Activated naive CD4-positive, alpha-beta T cell treated with anti-CD3 and anti-CD28 coated beads, Interleukin-2, amount 50 U/mL, for 16 hours (primary cell): ENCODE measurements at places on chromosomes 16 and 17.

GRCh38 chr16:23575834-23576233 is 18.3 kb downstream of the UBFD1 start:
- no peak for DNase-seq

DNA sequence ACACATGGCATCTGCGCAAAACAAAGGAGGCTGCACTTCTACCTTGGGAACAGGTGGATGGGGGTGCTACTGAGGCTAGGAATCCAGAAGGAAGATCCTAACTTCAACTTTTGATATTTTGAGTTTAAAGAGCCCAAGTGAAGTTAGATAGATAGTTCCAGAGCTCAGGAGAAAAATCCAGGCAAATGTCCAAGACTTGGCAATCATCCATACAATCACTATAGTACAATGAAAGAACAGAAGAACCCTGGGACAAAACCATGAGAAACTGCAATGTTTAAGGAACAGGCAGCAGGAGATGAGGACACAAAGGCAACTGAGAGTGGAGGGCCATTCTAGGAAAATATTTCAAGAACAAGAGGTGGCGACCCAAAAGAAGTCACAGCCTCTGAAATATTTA is 12.4 kb downstream of the CDYL2 start:
- no peak for DNase-seq

DNA sequence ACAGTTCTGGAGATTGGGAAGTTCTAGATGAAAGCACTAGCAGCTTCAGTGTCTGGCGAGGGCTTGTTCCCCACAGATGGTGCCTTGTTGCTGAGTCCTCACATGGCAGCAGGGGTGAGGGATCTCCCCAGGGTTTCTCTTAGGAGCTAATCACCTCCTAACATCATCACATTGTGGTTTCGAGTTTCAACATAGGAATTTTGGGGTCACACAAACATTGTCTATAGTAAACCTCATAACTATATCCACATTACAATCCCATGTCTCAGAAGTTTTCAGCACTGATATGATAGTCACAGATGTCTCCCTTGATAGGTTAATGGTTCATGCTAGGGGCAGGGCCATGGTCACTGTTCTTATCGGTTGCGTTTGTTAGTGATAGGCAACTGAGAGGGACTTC is 13.8 kb downstream of the CLUAP1 start:
- no peak for DNase-seq

DNA sequence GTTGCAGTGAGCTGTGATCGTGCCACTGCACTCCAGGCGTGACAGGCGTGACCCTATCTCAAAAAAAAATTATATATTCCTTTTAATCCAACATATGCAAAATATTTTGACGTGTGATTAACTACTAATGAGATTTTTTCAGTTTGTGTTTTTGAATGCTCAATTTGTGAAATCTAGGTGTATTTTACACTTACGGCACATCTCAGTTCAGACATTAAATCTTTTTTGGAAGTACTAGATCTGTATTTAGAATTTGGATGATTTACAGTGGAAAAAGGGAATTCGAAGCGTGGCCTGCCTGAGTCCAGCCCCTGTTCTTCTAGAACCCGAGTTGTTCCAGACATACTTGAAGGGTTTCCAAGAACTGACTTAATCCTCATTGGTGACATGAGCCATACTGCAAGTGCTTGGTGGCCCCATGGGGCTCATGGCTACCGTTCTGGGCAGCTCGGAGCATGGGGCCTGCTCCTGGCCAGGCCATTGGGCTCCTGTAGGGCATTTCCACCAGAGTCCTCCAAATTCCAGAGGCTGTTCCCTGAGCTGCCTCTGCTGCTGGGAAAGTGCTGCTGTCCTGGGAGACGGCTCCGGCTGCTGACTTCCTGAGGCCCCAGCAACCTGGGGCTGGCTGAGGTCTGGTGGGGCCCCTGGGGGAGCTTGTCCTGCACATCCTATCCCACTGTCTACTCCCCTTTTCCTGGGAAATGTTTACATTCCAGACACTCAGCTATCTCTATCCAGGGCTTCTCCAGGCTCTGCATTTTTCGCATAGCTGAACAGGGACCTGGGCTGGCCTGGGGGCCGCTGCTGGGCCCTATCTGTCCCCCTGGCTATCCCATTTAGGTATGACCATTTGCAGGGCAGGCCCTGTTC is 27.2 kb downstream of the LLGL2 start:
- no peak for DNase-seq

DNA sequence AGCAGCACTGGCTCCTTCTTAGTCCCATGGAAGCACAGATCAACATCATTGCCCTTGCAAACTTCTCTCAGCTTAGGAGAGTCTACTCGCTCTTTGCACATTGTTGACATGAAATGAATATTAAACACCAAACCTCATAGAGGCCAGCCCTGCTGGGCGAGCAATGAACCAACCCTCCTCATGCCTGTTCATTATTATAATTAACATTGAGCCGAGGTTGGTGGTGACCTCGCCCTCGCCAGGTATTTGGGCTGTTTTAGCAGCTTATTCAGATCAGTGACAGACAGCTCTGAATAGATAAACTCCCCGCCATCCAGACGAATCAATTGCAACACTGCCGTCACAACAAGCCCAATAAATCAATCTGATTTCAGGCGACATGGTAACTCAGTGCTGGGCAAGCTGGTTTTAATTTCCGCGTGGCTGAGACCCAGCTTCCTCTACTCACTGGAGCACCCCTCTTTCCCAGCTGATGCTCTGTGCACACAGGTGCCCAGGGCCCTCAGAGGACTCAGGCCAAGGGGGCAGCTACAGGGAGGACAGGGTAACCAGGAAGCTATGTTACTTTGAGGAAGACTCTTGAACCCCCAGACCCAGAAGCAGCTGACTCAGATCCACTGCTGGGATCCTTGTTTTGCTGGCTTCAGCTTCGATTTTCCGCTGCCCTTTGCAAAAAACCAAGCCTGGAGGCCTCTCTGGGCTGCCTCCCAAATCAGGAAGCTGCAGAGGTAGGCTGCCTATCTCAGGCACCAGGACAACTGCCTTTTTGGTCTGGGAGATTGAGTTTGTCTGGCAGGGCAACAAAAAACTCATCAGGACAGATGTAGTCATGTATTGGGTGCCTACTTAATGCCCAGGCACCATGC is 10.7 kb upstream of the SEZ6 start:
- DNase-seq = no peak

GRCh38 chr17:53058031-53058430 is 764.7 kb upstream of the KIF2B start:
- DNase-seq = no peak

DNA sequence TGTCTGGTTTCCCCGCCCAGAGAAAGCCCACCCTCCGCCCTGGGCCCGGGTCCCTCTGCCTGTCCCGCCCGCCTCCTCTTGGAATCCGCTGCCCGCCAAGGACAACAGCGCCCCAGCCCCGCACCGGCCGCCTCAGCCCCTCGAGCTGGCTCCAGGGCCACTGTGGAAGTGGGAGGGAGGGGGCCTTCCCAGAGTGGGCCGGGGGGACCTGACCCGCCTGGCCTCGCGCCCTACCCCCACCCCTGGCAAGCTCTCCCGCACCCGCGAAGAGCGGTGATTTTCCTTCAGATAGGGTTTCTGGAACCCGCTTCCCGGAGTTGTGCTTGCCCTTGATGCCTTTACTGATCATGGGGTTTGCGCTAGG is 2.3 kb upstream of the CBX8 start:
- no peak for DNase-seq

DNA sequence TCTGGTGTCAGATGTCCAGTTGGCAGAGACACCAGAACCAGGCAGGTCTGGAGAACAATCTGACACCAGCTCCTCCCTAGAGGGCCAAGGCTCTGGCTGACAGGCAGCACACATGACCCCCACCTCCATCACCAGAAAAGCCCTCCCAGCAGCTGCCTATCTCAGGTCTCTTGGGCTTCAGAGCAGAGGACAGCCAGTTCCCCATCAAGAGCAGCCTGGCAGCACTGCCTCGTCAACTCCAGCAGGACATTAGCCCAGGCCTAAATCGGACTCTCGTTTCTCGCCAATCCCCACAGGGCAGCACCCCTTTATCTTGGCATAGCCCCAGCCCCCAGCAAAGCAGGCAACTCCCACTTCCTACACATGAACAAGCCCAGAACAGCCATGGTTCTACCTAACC is 4.4 kb downstream of the JUP start:
- DNase-seq = no peak

- DNase-seq = no peak
Observed at GRCh38 chr17:45201457-45201856, 20.2 kb upstream of the FMNL1 start.

DNA sequence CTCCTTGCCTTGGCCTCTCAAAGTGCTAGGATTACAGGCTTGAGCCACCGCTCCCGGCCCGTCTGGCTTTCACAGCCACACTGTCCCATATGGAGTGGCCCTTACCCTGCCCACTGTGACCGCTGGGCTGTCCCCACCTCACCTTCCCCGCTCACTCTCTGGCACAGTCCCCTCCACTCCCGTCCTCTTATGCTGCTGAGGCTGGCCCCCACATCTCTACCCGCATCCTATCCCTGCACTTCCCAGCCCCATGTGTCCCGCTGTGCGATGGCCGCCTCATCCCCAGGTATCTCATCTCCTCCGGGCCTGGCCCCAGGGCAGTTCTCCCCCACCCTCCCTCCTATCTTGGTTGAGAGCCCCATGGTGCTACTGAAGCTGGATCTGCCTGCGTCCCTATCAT is 93.2 kb downstream of the PGS1 start:
- DNase-seq = no peak

DNA sequence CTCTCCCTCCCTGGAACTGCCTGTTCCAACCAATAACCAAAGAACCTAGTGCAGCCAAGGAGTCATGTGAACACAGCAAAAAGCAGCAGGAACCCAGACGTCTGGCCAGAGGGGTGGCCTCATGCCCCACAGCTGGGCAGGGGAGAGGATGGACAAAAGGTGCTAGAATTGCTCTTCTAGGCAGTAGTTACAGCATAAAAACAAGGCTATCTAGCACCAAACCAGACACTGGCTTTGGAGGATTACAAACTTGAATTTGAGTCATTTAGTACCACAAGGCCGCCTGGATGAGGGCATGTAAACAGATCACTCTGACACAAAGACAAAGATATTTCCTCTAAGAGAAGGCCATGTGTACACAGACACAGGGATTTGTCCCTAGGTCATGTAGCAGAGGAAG is 423.3 kb upstream of the MAF start:
- no peak for DNase-seq

DNA sequence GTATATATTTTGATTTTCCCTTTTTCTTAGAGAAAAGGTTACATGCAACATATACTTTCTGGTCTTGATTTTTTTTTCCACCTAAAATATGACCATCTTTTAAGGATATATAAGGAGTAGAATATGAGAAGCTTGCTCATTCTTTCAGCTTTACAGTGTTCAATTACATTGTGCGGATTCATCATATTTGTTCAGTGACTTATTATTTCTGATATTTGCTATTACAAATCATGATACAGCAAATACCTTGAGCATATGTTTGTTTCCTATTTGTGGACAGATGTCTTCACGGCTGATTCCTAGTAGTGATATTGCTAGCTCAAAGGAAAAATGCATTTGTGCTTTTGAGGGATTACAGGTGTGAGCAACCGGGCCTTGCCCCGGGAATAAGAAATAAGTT is 18.1 kb downstream of the KATNIP start:
- no peak for DNase-seq

DNA sequence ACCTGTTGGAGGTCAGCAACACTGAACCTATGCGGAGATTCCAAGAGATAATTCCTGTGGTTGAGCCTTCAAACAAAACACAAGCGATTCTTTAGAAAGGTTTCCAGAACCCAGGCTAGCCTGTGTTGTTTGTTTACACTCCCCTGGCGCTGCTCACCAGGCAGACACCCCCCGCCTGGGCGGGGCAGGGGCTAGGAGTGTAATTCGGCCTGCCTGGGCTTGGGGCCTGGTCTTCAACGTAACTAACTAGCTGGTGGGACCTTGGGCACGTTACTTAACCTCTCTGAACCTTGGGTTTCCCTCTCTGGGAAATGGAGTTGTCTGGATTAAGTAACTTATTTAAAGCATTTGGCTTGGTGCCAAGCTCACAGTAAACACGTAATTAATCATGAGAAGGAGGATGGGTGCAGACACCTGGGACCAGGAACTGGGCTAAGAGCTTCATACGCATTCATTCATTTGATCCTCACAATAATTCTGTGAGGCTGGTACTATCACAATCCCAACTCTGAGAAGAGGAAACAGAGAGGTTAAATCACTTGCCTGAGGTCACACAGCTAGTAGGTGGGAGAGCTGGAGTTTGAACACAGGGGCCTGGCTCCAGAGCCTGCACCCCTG is 7.6 kb upstream of the ARHGAP27 start:
- no peak for DNase-seq

DNA sequence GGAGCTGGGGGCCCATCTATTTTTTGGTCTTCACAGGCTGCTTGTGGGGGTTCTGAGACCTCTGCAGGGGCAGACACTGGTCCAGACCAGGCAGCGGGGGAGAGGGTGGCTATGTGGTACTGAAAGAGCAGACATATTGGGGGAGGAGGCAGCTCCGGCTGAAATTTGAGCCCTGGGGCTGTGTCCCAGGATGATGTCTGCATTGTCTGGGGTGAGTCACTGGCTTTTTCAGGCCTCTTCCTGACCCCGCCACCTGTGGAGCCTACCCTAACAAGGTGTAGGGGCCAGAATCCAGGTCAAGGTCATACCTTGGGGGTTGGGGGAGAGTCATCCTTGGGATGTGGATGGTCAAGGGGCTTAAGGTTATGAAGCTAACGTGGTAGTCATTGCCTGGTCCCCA is 2.4 kb downstream of the CORO6 start:
- DNase-seq = no peak

DNA sequence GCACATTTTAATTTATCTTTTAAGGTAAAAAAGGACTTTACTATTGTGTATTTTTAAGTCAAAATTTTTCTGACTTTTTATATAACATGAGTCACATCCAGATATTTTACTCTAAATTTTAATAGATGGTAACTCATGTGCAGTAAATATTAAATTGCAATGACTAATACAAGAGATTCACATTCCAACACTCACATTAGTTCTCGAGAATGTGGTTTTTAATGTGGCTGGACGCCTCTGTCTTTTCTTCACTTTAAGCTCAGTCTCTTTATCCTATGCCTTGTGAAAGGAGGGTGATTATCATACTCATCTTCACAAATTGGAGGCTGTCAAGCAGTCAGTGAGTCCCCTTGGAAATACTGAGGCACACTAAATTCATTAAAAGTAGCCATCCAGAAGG is 315.6 kb downstream of the HS3ST3B1 start:
- no peak for DNase-seq

GRCh38 chr17:42118545-42118944 is 2.6 kb downstream of the KAT2A start:
- DNase-seq = peak; percentile 59
